ENCODE measurements at places on chromosomes 2 and 18.

DNA sequence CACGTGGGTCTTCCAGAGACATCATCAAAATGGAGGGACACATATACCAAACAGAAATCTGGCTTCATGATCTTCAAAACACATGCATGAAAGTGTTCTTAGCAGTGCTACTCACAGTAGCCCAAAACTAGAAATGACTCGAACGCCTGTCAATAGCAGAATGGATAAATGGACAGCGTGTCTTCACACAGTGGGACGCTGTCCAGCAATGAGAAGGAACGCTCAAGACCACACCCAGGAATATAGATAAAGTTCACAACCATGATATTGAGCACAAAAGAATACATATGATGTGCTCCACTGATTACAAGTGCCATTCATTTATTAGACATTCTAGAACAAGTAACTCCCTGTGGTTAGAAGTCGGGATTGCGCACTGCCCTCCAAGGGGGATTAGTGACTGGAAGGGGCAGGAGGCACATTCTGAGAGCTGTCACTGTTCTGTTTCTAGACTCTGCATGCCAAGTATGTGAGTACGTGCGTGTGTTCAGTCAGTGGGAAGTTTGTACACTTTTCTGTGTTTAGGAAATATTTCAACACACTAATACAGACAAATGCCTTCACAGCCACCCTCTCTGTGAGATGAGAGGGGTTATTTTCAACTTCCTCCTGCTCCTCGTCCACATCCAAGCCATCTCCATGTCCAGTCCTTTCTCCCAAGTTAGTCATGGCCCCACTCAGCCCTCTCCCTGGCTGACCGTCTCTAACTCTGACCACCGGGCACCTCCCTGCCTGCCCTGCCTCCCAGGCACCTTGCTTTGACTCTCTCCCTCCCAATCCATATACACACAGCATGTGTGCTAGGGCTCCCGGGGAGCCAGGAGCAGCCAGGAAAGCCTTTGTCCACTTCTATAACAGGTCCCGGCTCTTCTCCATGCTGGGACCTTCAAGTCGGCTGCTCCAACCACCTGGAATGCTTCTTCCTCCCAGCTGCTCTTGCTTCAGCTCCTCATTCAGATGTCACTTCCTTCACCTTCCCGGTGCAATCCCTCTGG, 26.9 kb upstream of the TNS1 start:
- DNase-seq: no peak

GRCh38 chr18:65623676-65624075, 127.1 kb upstream of the CDH7 start:
- DNase-seq: no peak

GRCh38 chr2:33570681-33571080, 28.4 kb downstream of the FAM98A start:
- no peak for DNase-seq

DNA sequence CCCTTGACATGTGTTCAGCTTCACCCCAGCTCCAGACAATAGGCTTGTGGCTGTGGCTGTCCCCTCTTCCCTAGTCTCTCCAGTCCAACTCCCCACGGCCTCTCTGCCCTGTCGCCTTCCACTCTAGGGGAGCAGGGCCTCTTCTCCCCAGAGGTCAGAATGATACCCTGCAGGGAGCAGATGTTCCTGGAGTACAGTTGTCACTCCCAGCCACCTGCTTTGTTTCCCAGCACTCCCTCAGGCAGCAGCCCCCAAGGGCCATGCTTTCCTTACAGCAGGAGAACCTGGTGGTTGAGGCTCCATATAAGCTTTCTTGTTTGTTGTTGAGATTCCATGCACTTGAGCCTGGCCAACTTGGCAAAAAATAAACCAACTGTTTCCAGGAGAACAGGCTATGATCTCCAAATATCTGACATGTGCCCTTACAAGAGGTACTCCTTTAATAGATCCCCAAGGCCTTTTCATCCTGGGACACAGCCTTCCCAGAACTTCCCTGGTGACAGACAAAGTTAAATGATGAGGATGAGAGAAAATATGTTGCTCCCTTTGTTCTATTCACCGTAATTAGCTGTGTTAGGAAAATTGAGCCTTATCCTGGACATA, 45.1 kb downstream of the DPYSL5 start:
- no peak for DNase-seq

- DNase-seq: no peak
These were observed 104.1 kb downstream of the CHN1 start for GRCh38 chr2:174901075-174901474.

DNA sequence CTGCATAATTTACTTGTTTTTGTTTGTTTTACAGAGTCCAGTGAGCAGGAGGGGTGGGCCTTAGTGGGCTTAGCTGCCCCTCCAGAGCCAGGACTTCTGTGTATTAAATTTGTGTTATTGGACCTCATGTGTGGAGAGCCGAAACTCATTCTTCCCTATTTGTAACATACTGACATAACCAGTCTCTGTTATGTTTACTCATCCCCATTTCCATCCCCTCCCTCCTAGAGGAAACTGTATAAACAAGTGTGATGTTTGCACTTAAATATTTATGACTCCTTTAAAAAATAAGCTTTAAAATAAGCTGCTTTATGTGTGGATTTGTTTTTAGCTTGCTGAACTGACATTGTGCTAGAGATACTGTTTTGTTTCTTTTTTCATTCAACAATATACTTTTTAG, 13.8 kb downstream of the ZNF512 start:
- no peak for DNase-seq

Measured in astrocyte of the cerebellum (primary cell).